ENCODE measurements at places on chromosomes 7 and 10.

GRCh38 chr7:139623518-139623917 lies 100.0 kb downstream of the CLEC2L start:
- DNase-seq = no peak

DNA sequence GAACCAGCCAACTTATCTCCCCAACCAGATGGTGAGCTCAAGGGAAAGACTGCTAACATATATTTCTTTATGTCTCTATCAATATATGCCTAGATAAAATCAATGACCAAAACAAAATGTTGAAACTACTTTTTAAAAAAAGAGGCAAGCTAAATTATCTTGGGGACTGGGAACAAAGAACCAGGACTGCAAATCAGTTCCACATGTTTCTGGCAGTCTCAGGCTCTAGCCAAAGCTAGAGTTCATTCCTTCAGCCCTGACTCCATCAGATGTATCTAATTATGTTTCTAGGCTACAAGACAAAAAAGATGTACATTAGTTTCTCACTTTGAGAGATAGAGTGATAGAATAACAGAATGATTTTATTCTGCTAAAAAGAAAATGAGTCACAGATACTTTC lies 1290.3 kb upstream of the SORCS1 start:
- no peak for DNase-seq

GRCh38 chr10:86872757-86873156 lies 84.7 kb downstream of the MMRN2 start:
- DNase-seq = peak; percentile 38

GRCh38 chr7:85711894-85712293 lies 525.0 kb upstream of the SEMA3D start:
- no peak for DNase-seq

DNA sequence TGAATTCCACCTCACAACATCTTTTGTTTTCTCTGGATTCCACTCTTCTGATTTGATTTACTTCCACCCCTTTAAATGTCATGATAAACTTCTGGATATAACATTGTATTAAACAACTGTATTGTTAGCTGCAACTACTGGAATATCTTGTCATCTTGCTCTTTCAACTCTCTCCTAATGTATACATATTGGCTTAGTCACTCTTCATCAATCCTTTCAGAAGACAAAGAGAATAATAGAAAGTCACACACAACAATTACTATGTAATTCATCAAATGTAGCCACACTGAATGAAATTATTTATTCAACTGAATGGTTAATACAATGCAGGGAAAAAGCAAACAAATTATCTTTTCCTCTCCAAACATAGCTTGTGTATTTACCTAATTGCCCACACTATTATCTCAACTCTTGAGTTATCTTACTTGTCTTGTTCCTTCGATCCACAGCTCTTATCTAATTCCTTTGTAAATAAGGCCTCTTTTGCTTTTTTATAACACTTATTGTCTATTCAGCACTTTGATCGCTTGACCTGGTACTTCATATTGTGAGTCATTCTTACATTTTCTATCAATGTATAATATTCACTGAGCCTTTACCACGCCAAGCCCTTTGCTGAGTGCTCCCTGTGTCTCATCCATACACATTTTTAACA lies 16.7 kb downstream of the SEMA3A start:
- DNase-seq = no peak

DNA sequence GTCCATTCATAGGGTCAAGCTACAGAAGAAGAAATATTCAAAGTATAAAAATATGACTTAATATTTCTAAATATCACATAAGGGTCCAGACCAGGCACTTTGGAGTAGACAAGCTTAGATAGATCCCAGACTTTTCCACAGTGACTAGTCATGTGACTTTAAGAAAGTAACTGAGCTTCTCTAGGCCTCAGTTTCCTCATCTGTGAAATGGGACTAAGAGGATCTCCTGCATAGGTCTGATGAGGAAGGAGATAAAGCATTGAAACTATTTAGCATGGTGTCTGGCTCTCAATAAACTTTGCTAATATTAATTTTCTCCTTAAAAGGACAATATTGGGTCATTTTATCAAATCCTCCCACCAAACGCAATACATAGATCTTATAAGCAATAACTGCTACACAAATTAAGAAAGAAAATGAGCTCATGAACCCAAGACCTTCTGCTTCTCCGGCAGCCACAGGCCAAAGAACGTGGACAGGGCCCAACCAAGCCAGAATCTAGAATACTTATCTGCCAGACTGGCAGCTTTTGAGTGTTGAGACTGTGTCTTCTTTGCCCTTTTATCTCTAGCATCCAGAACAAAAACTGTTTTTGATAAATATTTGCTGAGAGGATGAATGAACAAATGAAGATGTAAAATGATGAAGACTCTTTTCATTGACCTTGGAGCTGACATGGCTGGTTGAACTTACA lies 1.6 kb upstream of the TARP start:
- no peak for DNase-seq

DNA sequence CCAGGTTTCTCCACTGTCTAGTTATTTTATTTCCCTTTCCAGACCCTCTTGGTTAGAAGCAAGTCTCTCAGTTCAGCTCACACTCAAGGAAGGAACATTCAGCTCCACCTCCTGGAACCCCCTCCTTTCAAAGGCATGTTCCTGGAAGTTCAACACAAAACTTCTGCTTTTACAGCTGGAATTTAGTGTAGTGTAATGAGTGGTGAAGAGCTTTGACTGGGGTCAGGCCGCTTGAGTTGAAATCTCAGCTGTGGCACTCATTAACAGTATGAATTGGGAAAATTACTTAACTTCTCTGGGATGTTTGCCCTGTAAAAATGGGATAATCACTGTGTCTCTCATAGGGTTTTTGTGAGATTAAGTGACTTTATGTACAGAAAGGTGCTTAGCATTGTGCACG lies 91.7 kb downstream of the TMEM178B start:
- no peak for DNase-seq

GRCh38 chr10:6018422-6018821 lies 41.1 kb upstream of the IL15RA start:
- no peak for DNase-seq

DNA sequence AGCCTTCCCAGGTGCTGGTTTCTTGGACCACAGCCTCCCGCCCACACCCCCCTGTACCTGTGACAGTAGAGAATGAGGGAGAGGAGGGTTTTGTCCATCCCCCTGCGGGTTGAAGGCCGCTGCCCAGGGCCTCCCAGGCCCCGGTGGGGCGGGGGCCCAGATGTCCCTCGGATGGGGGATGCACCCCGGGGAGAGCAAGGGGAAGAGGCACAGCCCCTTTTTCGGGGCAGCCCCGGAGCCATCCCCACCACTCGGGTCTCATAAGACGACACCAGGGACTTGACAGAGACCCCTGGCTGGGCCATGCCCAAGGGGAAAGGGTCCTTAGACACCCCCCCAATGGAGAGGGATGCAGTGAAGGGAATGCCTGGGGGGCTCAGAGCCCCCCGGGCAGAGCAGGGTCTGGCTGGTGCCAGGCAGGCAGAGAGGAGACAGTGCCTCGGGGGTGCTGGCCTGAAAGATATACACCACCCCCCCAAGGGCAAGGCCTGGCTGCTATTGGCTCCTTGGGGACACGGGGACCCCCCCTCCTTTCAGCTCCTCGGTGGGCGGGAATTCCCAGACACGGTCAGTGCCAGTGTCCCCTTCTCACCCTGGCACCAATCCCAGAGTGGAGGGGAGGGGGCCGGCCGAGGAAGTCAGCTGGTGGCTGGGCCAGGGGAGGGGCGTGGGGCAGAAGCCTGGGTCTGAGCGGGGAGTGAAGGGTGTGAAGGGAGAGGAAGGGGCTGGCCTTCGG lies 3.7 kb upstream of the SPACDR start:
- no peak for DNase-seq

DNA sequence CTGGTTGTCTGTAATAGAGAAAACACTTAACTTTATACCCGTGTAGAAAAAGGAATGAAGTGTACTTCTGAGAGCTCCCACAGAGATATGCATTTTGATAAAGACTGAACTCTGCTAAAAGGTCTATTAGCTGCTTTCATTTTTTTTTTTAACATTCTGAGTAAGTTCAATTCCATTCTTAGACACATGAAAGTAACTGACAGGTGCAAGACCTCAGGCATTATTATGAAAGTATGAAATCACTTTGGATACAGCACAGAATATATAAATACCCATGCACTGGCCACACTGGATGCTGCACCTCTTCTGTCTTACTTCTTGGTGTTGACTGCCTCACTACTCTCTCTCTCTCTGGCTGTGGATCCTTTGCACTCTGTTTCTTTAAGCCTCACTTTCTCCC lies 46.2 kb downstream of the VWDE start:
- no peak for DNase-seq

GRCh38 chr7:116708861-116709260 lies 36.9 kb downstream of the MET start:
- no peak for DNase-seq

DNA sequence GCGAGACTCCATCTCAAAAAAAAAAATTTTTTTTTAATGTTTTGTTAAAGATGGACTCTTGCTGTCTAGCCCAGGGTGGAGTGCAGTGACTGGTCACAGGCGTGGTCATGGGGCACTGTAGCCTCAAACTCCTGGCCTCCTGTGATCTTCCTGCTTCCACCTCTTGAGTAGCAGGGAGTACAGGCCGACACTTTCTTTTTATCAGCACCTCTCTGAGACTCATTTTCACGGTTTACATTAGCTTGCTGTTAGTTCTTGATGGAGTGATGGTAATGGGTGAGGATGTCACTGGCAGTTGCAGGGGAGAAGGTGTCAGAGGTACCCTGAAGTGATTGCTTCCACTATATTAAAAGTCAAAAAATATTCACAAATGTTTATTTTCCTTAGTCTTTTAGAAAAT lies 95.3 kb upstream of the MTPN start:
- no peak for DNase-seq

DNA sequence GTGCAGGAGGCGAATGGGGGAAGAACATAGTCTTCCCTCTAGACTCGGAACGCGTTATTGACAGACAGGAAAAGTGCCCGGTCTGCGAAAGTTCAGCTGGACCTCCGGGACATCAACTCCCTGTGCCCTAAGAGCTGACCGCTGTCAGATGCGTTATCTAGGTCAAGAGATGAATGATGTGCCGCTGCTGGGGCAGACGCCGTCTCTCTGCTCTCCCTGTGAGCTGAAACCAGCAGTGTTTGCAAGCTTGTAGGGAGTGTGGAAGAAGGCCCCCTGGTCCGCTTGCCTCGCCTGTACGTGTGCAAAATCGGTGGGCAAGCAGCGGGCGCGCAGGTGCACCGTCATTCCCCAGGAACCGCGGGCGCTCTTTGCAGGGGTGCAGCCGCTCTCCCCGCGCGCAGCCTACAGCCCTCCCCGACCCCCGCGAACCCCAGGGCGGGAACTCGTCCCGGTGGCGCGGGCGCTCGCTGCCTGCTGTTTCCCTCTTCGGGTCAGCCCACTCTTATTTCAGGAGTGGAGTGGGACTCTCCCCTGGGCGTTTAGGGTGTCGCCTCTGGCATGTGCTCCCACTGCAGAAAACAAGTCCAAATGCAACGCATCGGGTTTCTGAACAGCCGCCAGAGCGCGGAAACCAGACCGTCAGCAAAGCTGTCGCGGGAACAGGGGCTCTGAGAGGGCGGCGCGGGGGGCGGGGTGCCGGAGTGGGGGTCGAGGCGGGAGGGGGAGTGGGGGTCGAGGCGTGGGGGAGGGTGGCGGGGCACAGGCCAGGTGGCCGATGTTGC lies 1.8 kb upstream of the PFKFB3 start:
- no peak for DNase-seq

GRCh38 chr10:7239312-7239985 lies 171.4 kb downstream of the SFMBT2 start:
- no peak for DNase-seq

- no peak for DNase-seq
Observed at GRCh38 chr7:7479275-7479805, 56.3 kb downstream of the COL28A1 start.

- DNase-seq = no peak
Observed at GRCh38 chr7:98185101-98185500, 26.1 kb upstream of the BHLHA15 start.

GRCh38 chr7:108468246-108468645 lies 12.0 kb upstream of the NRCAM start:
- no peak for DNase-seq

GRCh38 chr10:79248341-79249185 lies 98.7 kb upstream of the PPIF start:
- peak; percentile 53 for DNase-seq

GRCh38 chr10:73838827-73839226 lies 27.4 kb upstream of the NDST2 start:
- DNase-seq = no peak
